Stimulated activated effector memory CD8-positive, alpha-beta T cell treated with anti-CD3 and anti-CD28 coated beads, Interleukin-12 subunit alpha, Interleukin-12 subunit beta, amount 100 ng/mL, for 72 hours (primary cell): ENCODE measurements at places on chromosomes 11 and 22.

DNA sequence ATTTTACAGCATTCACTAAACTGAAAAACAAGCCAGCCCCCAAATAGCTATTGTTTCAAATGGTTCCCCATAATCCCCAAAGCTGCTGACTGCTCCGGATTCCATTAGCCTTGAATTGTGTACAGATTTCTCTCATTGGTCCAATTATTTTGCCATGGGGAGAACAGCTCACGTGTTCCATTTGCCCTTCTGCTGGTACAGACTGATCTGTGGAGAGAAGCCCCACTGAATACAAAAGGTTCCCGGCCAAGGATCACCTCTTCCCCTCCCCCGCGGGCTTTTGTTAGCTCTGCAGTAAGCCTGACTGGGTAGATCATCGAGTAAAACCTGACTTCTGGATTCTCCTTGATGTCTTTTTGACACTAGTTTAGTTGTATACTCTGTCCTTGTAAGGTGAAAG, 9.1 kb upstream of the MAPK8IP1 start:
- DNase-seq: no peak

DNA sequence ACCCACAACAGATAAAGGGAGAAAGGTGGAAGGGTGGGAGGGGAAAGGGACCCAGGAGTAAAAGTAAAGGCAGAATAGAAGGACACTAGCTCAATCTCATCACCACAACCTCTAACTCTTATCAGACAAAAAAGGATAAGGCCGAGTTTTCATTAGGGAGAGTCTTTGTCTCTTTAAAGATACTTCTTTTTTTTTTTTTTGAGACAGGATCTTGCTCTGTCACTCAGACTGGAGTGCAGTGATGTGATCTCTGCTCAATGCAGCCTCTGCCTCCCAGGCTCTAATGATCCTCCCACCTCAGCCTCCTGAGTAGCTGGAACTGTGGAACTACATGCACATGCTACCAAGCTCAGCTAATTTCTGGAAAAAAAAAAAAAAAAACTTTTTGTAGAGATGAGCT, 85.6 kb upstream of the CHRM4 start:
- no peak for DNase-seq

- no peak for DNase-seq
Observed at GRCh38 chr22:41621911-41622179, 750 bp downstream of the XRCC6 start.

DNA sequence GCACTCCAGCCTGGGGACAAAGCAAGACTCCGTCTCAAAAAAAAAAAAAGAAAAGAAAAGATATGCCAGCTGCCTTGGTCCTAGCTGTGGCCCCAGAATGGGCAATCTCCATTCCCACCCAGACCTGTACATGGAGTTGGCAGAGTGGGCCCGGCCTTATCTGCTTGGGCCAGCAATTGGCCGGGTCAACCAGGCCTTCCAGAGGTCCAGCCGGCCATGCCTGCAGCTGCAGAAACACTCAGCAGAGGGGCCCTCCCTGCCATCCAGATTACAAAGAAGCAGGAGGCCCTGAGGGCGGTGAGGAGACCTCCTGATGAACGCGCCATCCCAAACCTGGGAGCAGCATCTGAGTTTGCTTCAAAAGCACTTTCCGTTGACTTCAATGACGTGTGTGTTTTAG, 26.9 kb upstream of the ARFGAP3 start:
- no peak for DNase-seq

GRCh38 chr22:37043828-37044538, 7.6 kb upstream of the KCTD17 start:
- peak; percentile 71 for DNase-seq

DNA sequence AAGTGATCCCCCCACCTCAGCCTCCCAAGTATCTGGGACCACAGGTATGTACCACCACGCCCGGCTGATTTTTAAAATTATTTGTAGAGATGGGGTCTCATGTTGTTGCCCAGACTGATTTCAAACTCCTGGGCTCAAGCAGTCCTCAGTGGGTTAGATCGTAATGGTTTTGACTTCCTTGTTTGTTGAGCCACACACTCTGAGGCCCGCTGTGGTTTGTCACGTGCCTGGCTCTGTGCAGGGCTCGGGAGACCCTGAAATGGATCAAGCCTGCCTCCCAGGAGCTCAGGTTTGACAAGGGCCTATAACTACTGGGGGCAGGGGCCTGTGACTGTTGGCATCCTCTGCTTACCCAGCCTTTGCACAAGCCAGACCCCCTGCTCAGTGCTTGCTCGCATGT, 68.1 kb downstream of the MPPED1 start:
- no peak for DNase-seq
